Stimulated activated CD8-positive, alpha-beta memory T cell treated with anti-CD3 and anti-CD28 coated beads, Interleukin-15, amount 100 ng/mL, for 4 hours (primary cell): ENCODE measurements at places on chromosomes 2 and 18.

- no peak for DNase-seq
These were observed 140.6 kb upstream of the LGALSL start for GRCh38 chr2:64313398-64313723.

DNA sequence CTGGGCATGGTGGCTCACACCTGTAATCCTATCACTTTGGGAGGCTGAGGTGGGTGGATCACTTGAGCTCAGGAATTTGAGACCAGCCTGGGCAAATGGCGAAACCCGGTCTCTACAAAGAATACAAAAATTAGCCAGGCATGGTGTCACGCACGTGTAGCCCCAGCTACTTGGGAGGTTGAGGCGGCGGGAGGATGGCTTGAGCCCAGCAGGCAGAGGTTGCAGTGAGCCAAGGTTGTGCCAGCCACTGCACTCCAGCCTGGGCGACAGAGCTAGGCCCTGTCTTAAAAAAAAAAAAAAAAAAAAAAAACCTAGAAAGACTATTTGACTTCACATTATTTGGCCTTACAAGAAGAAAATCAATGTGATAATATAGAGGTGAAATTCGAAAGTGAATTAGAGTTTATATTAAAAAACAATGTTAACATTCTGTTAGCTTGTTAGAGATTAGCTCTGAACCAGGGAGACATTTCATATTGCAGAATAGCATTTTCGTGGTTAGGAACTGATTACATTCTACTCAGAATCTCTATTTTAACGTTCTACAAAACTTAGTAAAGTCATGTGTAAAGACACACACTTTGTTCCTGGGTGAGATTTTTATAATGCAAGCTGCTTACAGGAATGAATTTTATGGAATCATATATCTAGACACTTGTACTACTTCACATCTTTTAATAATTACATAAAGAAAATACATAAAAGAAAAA lies 120.5 kb downstream of the THADA start:
- DNase-seq, result no peak

DNA sequence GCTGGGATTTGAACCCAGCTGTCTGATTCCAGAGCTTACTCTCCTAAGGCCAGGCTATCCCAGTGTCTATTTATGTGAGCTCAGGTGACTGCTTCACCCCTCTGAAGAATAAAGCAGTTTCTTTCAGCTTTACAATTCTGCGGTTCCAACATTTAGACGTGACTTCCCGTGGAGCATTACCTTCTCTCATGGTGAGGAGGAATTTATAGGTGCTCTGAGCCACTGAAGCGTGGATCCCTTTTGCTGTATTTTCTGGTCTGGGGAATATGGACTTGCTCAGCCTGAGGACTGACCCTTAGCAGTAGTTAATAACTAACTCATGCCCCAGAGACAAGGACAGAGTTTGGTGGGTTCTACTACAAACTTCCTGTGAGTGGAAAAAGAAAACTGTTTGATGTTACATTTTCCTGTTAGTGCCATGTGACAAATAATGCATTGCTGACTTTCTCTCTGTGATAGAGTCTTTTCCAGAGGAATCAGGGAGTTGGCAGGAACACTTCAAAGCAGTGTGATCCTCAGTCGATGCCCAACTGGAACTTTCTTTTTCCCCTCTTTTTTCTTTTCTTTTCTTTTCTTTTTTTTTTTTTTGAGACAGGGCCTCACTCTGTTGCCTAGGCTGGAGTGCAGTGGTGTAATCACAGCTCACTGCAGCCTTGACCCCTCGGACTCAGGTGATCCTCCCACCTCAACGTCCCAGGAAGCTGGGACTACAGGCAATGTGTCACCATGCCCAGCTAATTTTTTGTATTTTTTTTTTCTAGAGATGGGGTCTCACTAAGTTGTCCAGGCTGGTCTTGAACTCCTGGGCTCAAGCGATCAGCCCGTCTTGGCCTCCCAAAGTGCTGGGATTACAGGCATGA lies 21.9 kb downstream of the CASP10 start:
- DNase-seq, result no peak

GRCh38 chr2:32622570-32623310 lies 5.1 kb upstream of the TTC27 start:
- DNase-seq, result no peak

DNA sequence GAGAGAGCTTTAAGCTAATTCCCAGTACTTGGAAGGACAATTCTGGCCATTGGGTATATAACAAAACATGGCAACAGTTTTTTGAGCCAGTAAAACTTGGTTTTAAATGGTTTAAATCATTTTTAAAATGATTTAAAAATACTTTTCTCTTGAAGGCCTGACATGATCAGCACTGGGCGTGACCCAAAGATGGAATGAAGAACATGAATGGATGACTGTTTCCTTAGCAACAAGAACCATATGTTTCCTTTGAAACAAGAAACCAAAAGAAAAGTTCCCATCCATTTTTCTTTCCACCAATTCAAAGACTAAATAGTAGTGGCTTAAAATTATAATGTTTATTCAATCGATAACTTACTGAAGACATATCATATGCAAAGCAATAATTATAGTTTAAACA lies 348.3 kb upstream of the FIGN start:
- no peak for DNase-seq

GRCh38 chr18:1665079-1665478 lies 760.4 kb downstream of the ADCYAP1 start:
- no peak for DNase-seq

- DNase-seq, result no peak
These were observed 418.8 kb upstream of the SPHKAP start for GRCh38 chr2:228600265-228600664.

GRCh38 chr18:77750006-77750405 lies 500.4 kb downstream of the GALR1 start:
- no peak for DNase-seq

- no peak for DNase-seq
These were observed 240.4 kb downstream of the PLCL1 start for GRCh38 chr2:198044777-198045176.

GRCh38 chr18:74139888-74140287 lies 7.7 kb downstream of the FBXO15 start:
- DNase-seq, result no peak

DNA sequence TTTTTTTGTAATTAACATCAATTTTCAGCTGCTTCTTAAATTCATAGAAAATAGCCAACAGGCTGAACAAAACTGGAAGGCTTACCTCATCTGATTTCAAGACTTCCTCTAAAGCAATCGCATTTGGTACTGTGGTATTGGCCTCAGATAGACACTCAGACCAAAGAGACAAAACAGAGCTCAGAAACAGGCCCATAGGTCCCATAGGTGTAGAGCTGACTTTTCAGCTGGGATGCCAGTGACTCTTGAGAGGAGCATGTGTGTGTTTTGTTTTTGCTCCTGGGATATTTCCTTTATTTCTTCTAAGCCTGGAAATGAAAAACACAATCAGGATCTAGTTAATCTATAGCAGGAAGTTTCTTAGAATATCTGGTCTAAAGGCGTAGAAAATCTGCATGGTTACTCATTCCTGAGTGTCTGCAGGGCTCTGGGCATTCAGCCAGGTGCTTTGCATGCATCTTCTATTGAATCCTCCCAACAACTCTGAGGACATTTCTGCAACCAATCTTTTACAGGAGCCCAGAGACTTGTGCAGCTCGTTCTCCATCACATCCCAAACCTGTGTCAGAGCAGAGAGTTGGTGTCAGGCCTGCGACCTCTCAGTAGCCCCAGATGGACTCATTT lies 190.8 kb downstream of the RTP5 start:
- no peak for DNase-seq

DNA sequence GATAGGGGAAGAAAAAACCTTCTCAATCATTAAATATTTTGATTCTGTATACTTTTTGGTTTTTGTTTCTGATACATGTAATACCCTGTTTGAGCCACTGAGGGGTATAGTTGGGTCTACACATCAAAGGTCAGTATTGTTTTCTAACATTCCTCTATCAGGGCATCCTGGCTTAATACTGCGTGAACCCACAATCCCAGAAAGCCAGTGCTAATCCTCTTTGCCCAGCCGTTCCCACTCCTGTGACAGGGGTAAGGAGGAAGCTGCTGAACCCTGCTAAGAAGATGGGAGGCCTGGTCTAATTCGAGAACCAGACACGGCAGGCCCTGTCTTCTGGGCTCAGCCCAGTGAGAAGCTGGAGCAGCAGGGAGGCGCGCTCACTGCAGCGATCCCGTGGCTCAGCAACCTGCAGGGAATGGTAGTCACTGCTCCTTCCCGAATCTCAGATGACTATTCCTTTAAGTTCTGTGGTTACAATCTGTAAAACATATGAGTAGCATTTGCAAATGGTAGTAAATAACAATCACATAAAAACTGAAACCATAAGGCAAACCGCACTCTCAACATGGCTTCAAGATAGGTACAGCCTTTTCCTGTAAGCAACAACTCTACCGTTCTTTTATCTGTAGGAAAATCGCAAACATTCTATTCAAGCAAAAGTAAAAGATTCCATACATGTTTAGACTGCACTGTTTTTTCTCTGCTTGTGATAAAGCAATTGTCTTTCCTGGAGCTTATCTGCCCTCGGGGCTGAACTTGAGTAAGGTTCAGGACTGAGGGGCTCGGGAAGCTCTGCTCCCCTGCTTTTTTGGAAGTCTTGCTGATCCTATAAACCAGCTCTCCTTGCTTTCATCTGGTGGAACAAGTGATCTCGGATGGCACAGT lies 87.0 kb downstream of the EPB41L3 start:
- DNase-seq, result no peak
